Stimulated activated CD8-positive, alpha-beta memory T cell treated with anti-CD3 and anti-CD28 coated beads, Interleukin-2, amount 100 ng/mL, for 48 hours (primary cell): ENCODE measurements at places on chromosomes 5 and 9.

GRCh38 chr5:135950611-135951010 lies 4.2 kb downstream of the LECT2 start:
- DNase-seq, result no peak

DNA sequence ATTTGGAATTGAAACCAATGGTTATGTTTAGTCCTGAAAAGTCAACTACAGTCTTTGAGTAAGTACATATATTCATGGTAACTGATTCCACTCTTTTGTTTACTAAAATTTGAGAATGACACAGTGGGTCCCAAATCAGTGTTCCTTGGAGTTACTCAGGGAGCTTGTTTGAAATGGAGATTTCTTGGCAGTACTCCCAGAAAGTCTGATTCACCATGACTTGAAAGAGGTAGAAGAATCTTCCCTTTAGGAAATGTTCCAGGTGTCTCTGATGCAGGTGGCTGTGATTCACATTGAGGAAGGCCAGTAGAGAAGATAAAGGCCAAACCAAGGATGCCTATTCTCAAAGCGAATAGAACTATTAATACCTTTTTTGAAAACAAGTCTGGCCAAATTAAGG lies 1078.3 kb downstream of the CDH12 start:
- DNase-seq, result no peak

DNA sequence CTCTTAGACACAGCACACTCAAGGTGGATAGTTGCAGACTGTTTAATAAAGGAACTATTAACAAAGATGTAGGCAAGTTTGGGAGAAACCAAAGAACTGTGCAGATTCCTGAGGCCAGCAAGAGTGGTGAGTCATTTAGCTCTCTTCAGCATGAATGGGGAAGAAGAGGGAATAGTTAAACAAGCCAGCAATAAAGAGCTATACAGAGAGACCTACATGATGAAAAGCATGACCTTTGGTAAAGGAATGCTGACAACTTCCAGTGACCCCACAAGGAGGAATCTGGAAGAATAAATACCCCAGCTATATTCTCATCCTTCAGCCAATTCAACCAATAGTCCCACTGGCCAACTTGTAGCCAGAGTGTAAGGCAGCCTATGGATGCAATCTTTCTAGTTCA lies 706.0 kb upstream of the GRAMD2B start:
- DNase-seq, result no peak

DNA sequence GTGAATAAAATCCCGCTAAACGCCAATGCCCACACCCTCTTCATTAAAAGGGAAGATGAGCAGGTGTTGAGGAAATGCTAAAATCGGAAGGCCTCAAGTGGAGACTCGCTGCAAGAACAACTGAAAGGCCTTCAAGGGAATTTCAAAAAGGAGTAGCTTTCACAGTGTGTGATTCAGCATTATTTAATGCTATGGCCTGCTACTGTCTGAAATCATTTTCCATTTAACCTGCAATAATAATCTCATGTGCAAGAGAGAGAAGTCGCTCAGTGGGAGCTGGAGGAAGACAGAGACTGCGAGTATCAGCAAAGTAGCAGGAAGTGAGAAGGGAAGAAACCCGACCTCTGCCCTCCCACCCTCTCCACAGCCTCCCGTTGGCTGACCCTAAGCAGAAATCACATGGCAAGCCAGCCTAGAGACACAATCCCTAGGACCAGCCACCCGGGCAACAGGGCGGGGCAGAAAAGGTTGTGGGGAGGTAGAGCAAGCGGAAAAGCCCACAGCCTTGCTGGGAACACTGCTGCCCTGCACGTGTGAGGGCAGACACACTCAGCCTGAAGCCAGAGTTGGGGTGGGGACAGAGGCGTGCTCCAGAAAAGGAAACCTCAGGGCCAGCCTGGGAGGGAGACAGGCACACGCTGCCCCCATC lies 39.9 kb upstream of the CTSL start:
- DNase-seq, result no peak

DNA sequence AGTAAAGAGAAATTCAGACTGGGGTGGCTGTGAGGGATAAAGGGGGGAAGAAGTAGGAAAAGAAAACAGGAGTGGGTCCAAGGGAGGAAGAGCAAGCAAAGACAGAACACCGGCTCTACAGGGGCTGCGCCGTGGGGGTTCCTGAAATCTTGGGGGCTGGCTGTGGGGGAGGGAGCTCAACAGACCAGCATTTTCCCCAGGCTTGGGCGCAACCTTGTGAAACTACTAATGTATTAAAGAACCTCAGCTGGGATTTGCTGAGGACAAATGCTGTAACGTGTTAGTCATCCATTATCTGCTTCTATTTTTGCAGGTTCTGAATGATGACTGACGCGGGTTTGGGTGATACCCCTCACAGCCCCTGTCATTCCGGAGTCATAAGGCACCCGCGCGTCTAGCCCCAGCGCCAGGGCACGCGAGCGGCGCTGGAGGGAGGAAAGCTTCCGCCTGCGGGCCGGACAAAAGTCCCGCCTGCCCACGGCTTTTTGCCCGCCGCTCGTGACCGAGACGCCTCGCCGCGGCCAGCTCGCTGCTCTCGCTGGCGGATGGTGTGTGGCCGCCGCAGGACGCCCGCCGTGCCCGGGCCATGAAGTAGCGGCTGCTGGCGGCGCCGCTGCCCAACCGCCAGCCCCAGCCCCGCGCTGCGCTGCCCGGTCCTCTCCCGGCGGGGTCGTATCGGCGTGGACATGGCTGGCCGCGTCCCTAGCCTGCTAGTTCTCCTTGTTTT lies 110.6 kb downstream of the PAM start:
- peak; percentile 38 for DNase-seq

GRCh38 chr5:72157625-72157962 lies 50.3 kb downstream of the MAP1B start:
- no peak for DNase-seq

- DNase-seq, result no peak
These were observed 5.0 kb upstream of the IL3 start for GRCh38 chr5:132055441-132055807.

DNA sequence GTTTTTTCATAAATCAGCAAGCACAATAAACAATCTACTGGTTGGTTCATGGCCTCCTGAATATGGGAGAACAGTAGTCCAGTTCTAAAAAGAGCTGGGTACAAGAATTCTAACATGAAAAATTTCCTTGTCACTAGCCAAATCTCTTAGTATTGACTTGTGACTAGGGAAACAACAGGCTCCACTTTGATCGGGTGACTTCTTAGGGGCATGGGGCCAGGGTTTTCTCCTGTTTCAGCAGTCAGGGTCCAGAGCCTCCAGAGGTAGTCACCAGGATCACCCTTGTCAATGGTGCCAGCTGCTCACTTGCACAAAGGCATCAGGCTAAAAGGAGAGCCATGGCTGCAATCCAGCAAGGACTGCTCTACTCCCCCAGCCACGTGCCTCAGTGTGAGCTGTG lies 38.1 kb downstream of the LPAR1 start:
- no peak for DNase-seq

- no peak for DNase-seq
These were observed 31.6 kb upstream of the ENHO start for GRCh38 chr9:34554211-34555001.

DNA sequence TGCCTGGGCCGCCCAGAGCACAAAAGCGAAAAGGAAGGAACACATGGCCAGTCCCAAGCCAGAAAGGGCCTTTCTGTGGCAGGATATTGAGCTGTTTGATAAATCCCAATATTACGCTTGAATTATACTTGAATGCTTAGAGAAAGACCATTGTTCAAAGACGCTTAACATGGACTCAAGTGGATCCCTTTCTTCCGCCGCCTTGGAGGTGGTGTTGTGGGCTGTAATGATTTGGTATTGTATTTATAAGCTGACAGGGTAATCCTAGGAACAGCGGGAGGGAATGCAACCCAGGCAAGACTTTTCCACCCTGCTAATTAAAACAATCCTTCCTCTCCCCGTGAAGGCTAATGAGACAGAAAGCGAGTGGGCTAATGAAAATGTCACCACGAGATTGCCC lies 24.9 kb downstream of the CFAP77 start:
- no peak for DNase-seq

GRCh38 chr5:96157841-96158291 lies 196.2 kb upstream of the ELL2 start:
- DNase-seq, result no peak

DNA sequence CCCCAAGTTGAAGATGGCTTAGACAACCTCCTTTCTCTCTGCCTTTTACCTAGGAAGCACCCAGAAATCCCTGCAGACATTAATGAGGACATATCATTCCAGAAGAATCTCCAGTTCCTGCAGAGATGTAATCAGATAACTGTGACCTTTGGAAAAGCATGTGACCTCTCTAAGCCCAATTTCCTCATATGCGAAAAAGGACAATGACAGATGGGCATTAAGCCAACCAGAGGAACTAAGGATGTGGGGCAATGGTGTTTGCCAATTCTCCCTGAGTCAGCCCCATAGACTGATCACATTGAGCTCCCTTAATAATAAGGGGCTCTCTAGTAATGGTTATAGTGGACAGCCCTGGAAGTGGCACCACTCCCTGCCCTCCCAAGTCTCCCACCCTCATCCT lies 10.1 kb upstream of the FOXI1 start:
- no peak for DNase-seq

- DNase-seq, result no peak
These were observed 270.8 kb upstream of the DAPK1 start for GRCh38 chr9:87226896-87227295.

- no peak for DNase-seq
These were observed 17.0 kb downstream of the SWI5 start for GRCh38 chr9:128293091-128293490.

DNA sequence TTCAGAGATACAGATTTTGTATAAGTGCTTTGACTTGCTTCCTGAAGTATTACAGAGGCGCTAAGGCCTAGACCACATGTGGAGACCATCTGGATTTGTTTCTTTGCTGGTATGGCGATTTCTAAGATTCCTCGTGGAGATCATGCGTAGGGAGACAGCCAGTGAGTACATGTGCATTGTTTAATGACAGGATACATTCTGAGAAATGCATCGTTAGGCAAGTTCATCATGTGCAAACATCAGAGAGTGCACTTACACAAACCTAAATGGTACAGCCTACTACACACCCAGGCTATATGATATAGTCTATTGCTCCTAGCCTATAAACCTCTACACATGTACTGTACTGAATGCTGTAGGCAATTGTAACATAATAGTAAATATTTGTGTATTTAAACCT lies 16.5 kb upstream of the CEP120 start:
- DNase-seq, result no peak

GRCh38 chr5:6592601-6593000 lies 40.2 kb downstream of the NSUN2 start:
- no peak for DNase-seq

DNA sequence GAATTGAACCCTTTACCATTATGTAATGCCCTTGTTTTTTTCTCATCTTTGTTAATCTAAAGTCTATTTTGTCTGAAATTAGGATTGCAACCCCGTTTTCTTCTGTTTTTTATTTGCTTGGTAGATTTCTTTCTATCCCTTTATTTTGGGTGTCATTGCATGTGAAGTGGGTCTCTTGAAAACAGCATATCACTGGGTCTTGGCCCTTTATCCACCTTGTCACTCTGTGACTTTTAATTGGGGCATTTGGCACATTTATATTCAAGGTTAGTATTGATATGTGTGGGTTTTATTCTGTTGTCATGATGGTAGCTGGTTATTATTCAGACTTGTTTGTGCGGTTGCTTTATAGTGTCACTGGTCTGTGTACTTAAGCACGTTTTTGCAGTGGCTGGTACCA lies 117.4 kb upstream of the MARCHF11 start:
- DNase-seq, result no peak

DNA sequence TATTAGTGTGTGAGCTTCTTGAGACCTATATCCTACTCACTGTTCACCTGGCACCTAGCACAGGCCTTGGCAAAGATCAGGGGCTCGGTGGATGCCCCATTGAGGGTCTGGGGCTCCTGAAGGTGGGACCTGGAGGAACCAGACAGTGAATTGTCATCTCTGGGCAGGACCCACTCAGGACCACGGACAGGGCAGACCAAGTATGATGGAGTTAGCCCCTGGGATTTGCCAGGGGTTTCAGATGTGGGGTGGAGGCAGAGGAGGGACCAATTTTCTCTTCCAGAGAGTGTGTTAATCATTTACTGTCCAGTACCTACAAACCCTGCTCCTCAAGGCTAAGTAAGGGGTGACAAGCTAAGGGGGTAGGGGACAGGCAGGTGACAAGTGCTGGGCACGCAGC lies 29.3 kb upstream of the TBC1D2 start:
- no peak for DNase-seq

GRCh38 chr9:118059484-118060278 lies 355.5 kb downstream of the TLR4 start:
- DNase-seq, result no peak

GRCh38 chr9:123763910-123764588 lies 165.9 kb downstream of the DENND1A start:
- DNase-seq, result no peak

DNA sequence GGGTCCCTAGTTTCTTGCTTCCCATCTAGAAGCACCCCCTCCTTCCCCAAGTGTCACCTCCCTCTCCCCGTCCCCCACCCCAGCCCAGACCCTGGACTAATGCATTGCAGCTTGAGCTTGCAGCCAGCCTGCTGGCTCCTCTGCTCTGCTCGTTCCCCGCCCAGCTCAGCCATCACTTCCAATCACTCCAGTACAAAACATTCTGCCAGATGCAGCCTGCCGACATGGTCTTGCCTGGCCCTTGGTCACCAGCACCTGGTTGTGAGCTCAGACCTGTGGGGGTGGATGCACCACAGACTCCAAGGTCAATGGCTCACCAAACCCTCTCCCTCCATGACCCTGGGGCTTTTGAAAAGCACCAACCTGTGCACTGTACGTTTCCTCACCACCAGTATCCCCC lies 172.9 kb upstream of the SMIM23 start:
- DNase-seq, result no peak

GRCh38 chr5:14039576-14039975 lies 95.1 kb upstream of the DNAH5 start:
- DNase-seq, result no peak

DNA sequence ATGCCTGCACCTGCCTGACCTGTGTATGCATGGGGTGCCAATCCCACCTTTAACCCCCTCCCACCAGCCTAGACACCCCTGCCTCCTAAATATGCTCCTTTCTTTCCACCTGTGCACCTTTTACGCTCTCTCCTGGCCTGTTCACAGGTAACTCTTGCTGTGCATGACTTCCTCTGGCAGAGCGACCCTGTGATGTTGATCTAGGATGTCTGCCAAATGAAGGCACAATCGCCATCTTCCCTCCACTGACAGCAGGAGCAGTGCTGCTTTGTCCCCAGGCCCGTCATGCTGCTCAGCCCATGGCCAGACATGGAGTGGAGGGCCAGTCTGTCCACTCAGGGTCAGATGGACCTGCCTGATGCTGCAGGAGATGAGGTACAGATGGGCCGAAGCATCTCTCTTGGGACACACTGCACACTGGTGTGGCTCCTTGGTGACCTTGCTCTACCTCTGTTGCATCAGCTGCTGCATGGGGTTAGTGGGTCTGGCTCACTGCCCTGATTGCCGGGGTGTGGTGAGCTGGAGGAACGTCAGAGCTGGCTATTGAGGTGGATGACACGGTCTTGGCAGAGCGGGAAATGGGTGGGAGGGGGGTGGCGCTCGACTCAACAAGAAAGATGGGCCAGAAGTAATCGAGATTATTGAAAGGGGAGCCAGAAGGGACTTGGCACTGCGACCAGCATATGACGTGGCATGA lies 101.7 kb upstream of the PITX1 start:
- no peak for DNase-seq
